ENCODE measurements at places on chromosomes 7 and 10. TPM values are rescaled to one million over a fixed set of nuclear protein-coding genes. Genes with fewer than 3 reads are reported as not detected.

SFXN2 gene
- 12.0 TPM for total RNA-seq

SLC18A3 gene
- not detected for total RNA-seq

- DNase-seq: no peak
- H3K27me3 ChIP-seq: no peaks in the 10 kb centered on the region
- no peaks in the 10 kb centered on the region for H3K36me3 ChIP-seq
- H3K4me3 ChIP-seq: no peak overlapping the region
- no peak overlapping the region for H3K27ac ChIP-seq
These were observed 124.2 kb upstream of the MKLN1 start for GRCh38 chr7:131203291-131203976.

GRCh38 chr7:117385363-117386109 is 41.8 kb downstream of the ASZ1 start:
- no peaks in the 10 kb centered on the region for H3K4me1 ChIP-seq
- H3K27ac ChIP-seq: no peak overlapping the region
- no peaks in the 10 kb centered on the region for H3K36me3 ChIP-seq
- no peak overlapping the region for H3K4me3 ChIP-seq
- H3K27me3 ChIP-seq: no peaks in the 10 kb centered on the region

- H3K4me3 ChIP-seq: no peak overlapping the region
- no peaks in the 10 kb centered on the region for H3K36me3 ChIP-seq
- no peaks in the 10 kb centered on the region for H3K27me3 ChIP-seq
- peak; percentile 51 for DNase-seq
These were observed 56.1 kb upstream of the ELN start for GRCh38 chr7:73971704-73972341.

- DNase-seq: no peak
- no peaks in the 10 kb centered on the region for H3K27me3 ChIP-seq
- H3K4me1 ChIP-seq: no peaks in the 10 kb centered on the region
- no peaks in the 10 kb centered on the region for H3K36me3 ChIP-seq
These were observed 288.6 kb upstream of the PHF14 start for GRCh38 chr7:10685040-10685439.

Measured in upper lobe of right lung (tissue), 1 donor.